Renal pelvis (tissue), 12 donors: ENCODE measurements at places on chromosomes 5 and 9.
A peak's percentile ranks its signal among the peaks of the same experiment; 100 is the strongest.

GRCh38 chr9:89738137-89738932 is 133.5 kb downstream of the GADD45G start:
- DNase-seq: no peak

DNA sequence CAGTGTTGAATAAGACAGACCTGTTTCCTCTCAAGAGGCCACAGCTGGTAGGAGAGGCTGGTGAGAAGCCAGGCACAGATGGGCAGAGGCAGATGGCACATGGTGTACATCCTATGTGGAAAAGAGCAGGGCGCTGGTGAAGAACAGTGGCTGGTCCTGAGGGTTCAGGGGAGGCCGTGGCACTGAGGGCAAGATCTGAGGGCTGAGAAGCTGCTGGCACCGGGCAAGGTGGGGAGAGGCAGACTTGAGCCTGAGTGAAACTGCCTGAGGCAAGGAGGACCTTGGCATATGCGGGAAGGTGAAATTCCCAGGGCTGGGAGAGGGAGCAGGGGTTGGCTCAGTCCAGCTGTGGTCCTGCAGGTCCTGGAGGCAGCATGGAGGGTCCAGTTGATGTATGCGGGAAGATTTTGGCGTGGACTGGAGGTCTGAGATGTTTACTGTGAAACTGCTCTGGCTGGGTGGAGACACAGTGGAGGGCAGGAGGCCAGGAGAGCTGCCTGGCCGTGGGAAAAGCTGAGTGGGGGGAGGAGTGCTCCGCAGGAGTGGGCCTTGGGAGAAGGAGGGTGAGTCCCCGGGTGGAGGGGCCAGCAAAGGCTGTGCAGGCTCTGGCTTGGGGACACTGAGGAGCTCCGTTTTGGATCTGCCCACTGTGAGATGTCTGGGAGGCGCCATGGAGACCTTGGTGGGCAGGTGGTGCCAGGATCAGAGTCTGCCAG is 2.6 kb downstream of the MAN1B1 start:
- DNase-seq: no peak

GRCh38 chr5:170315154-170315553 is 17.6 kb upstream of the LCP2 start:
- peak; percentile 60 for DNase-seq

DNA sequence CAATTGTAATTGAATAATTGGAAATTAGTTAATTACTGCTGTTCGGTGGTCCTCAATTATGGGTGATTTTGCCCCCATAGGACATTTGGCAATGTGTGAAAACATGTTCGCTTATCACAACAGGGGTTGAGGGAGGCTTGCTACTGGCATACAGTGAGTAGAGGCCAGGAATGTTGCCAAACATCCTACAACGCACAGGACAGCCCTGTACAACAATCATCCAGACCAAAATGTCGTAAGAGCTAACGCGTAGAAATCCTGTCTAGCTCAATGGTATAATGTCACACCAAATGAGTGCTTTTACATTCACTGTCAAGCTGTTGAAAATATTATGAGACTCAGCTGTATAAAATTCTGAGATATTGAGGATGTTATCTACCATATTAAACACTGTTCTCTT is 464.4 kb upstream of the TUSC1 start:
- no peak for DNase-seq

DNA sequence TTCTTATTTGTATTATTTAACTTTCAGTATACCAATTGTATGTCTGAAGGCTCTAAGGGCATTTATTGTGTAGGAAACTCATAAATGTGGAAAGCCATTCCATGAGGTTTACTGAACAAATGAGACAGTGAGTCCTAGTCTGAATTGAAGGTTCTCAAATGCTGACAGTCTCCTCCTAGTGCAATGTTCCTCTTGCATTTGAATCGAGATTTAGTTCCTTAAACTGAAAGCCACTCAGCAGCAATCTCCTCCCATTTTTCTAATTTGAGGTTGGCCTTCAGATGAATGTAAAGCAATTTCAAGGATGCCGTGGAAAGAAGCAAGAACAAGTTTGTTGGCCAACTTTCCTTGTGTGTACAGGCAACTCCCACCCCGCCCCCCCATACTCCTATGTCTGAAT is 493.2 kb upstream of the KLF4 start:
- DNase-seq: no peak

DNA sequence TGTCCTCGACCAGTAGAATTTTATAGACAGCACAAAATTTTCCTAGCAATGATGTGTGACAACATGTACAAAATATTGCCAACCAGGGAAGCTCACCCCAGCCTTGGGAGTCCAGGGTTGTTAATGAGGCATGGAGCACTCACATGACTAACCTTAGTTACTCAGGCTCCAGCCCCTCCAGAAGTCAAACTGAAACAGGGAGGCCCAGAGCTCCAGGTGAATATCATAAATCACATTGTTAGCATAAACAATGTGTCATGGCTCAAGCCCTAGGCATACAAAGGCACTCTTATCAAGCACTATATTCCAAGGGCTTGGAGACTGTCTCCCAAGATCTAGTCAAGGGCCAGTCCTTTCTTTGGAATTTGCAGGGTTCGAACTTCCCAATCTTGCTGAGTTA is 44.4 kb downstream of the TNFAIP8 start:
- DNase-seq: peak; percentile 55

DNA sequence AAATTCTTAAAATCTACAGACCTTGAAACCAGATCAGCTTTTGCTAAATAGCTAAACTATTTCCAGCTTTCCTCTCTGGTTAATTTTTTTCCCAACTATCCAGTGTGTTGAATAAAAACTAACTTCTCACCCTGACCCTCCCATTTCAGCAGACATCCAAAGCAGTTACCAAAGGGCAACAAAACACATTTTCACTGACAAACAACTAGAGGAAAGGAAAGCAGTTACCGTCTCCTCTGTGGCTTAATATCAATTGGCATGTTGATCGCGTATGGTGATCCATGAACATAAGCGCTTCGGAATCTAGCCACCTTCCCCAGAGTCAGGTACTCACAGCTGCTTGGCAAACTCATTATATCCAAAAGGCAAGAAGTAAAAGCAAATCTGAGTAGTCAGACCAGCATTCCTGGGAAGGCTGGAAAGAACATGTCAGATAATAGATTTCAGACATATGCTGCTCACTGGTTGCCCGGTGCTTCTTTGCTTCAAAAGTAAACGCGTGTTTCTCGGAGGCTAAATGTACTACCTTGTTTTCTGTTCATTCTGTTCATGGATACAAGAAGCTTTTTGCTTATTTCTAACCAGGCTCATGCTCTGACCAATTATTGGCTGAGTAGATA is 463.4 kb downstream of the PDE4D start:
- DNase-seq: no peak

DNA sequence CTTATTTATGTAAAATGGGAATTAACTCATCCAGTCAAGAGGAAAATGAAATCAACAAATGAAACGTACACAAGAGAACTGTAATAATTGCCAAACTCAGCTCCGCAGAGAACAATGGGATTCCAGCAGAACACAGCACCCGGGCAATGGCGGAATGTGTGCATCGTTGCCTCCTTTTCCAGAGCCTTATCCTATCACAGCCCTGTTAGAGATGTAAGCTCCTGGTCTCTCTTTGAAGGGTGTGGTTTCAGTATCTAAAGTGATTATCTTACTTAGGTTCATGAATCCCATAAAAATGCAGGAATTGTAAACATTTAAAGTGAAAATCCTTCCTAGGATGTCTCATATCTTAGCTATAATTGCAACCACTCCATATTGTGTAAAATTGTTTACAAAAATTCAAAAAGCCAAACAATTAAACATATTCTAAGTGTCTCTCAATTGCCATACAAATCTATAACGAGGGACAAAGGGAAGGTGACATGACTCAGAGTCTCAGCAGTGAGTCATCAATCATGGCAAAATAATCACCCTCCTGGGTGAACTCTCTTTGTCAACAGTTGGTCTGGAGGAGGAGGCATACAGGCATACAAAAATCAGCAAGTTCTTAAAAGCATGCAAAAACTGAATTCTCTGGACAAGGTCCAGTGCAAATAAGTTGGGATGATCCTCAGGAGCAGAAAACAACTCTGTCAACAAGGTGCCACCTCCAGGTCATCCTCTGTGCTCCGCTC is 22.6 kb downstream of the SEMA5A start:
- DNase-seq: no peak

DNA sequence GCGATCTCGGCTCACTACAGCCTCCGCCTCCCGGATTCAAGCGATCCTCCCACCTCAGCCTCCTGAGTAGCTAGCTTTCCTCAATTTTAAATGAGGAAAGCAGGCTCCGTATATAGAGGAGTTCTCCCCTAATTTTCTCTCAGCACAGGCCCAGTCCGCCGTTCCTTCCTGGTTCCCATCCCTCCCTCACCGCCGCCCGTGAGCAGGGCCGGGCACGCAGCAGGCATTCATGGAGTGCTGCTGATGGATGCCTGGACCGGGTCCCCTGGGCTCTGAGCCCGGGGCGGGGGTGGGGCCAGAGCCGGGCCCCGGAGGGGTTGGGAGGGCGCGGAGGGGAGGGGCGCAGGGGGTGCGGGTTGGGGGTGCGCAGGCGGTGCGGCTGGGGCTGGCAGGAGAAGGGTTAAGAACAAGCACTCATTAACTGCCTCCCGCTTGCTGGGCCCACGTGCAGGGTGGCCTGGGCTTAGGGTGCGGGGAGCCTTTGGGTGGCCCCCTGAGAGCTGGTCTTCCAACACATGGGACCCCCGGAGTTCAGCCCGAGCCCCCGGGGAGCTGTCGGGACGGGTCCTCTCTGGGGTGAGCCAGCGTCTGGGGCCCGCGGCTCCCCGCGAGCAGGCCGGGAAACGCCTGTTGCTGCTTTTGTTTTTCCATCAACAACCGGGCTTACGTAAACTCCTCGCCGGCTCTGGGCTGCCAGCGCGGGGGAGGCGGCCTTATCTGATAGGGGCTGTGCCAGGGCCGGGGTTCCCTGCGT is 33.7 kb downstream of the LHX2 start:
- no peak for DNase-seq

- no peak for DNase-seq
Observed at GRCh38 chr9:94014920-94015319, 59.8 kb upstream of the BARX1 start.

GRCh38 chr5:102834438-102834964 is 79.4 kb downstream of the PAM start:
- no peak for DNase-seq

GRCh38 chr9:20526500-20527319 is 95.6 kb downstream of the MLLT3 start:
- no peak for DNase-seq

- no peak for DNase-seq
Observed at GRCh38 chr5:157549954-157550549, 25.5 kb downstream of the ADAM19 start.

DNA sequence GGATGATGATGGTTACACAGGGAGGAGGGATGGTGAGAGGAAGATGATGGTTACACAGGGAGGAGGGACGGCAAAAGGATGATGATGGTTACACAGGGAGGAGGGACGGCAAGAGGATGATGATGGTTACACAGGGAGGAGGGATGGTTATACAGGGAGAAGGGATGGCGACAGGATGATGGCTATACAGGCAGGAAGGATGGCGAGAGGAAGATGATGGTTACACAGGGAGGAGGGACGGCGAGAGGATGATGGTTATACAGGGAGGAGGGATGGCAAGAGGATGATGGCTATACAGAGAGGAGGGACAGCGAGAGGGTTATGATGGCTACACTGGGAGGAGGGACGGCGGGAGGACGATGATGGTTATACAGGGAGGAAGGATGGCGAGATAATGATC is 64.1 kb upstream of the FCN1 start:
- DNase-seq: no peak

DNA sequence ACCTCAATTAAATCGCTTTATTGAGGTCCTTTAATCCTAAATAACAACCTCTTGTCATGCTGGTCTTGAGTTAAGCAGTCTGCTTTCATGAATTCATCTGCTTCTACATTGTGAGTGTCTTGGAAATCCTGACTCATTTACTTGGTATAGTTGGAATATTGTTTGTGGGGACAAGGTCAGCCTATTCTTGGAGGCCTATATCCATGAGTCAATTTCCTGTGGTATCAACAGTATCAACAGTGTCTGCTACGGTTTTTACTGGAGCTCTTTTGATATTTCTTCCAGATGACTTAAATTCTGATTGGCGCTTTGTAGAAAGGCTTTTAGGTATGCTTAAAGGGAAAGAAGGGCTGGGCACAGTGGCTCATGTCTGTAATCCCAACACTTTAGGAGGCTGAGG is 71.2 kb upstream of the PARP8 start:
- DNase-seq: no peak

DNA sequence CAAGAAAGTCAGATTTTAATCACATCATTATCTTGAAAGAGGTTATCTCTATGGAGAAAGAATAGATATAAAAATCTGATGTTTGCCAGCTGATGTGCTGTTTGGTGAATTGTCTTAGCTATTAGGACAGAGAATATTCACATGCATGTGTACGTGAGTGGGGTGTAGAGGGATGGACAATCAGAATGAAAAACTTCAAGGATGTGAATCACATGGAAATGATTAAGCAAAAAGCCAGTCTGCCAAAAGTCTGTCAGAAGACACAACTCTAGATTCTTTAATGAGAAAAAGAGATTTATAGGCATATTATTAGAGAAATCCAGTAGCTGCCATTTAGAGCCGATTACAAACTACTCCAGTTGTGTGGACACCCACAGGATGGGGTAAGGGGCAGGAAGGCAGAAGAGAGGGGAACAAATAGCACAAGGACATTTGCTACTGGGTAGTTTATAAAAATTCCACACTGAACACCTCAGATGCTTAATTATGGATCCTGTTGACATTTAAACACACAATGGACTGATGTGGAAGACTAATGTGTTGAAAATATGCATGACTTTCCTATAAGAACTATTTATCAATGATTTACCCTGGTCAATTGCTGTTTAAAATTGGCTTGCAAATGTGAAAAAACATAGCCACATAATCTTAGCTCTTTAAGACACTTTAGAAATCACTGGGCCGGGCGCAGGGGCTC is 127.4 kb downstream of the PTTG1 start:
- DNase-seq: no peak
